ENCODE measurements at places on chromosomes 1 and 21. TPM values are rescaled to one million over a fixed set of nuclear protein-coding genes. Genes with fewer than 3 reads are reported as not detected.

- DNase-seq = no peak
Measured at GRCh38 chr1:50783286-50783685, 176.8 kb downstream of the FAF1 start.

- DNase-seq = no peak
Measured at GRCh38 chr1:15758953-15759661, 512 bp downstream of the FBLIM1 start.

GRCh38 chr1:198686069-198686728 is 47.4 kb downstream of the PTPRC start:
- DNase-seq = no peak

DNA sequence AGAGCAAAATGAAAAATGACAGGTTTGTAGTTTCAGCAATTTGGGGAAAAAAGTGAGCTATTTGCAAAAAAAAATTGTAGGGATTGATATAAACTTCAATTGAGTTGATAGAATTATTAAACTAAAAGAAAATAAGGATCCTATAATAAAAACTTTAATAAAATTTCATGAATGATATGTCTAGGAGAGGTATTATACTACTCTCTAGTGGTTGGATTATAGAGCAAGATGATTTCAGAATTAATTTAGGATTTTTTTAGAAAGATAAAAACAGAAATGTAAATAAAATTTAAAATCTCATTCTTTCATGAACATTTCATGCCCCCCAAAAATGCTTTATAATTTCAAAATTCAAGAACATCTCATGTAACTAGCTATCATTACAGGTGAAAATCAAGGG is 430.4 kb downstream of the DSCAM start:
- DNase-seq = no peak

DNA sequence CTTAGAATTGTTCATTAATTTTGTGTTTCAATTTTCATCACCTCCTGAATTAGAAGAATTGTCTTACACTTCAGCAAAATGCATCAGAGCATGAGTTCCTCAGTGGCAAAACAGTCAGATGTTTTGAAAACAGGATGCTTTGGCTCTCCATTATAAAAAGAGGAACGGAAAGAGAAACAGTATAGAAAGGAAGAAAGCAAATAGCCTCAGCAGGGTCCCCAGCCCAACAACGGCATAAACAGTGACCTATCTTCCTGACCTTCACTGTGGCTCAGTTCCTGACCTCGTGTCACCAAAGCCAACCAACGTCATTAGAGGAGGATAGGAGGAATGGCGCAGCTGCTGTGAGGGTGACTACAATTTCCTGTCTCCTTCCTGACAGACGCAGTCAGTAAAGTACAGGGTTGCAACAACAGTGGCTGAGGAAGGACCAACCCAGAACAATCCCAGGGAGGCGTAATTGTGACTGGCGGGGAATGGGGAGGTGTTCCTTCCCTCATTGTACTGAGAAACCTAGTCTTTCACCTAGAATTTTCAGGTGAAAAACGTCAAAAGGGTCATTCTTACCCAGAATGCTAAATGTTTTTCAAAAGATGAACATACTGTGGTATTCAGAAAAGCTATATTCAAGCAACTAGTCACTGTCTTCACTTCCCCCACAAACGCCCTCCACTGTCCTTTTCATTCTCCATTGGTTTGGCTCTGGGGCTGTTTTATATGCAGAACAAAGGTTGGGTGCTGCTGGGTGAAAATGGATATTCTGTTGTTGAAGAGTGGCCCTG is 197.9 kb upstream of the SGIP1 start:
- peak; percentile 86 for DNase-seq

The PAQR6 gene
- 9.5 TPM for total RNA-seq

The CYP4A22 gene
- total RNA-seq = not detected

The CLCA4 gene
- total RNA-seq = not detected

The IKBKE gene
- 53.3 TPM for total RNA-seq

The TMEM52 gene
- 0.43 TPM for total RNA-seq
